A549 treated with dexamethasone at 1 μM for 4 hours (cell line): ENCODE measurements at places on chromosomes 1 and 21. TPM values are rescaled to one million over a fixed set of nuclear protein-coding genes. Genes with fewer than 3 reads are reported as not detected.

The RBP7 gene
- total RNA-seq: 4.5 to 6.1 TPM (median 5.4 TPM) in 5 replicates

The IGSF21 gene
- not detected in 5 replicates for total RNA-seq

The S100A2 gene
- 22.8 to 28.7 TPM (median 26.8 TPM) in 5 replicates for total RNA-seq

The CFHR1 gene
- total RNA-seq: 0.17 to 0.19 TPM (median 0.18 TPM) in 5 replicates

The KCNJ15 gene
- total RNA-seq: 0.16 to 0.22 TPM in 2 of 5 replicates, not detected in the others

The ZNF695 gene
- total RNA-seq: 2.0 to 2.7 TPM (median 2.5 TPM) in 5 replicates

The CFHR3 gene
- 0.06 to 0.21 TPM (median 0.12 TPM) in 4 of 5 replicates, not detected in the other for total RNA-seq

The DCDC2B gene
- not detected in 5 replicates for total RNA-seq

The TTC39A gene
- 1.6 to 1.9 TPM (median 1.8 TPM) in 5 replicates for total RNA-seq

The GPR161 gene
- total RNA-seq: 10.3 to 18.0 TPM (median 16.2 TPM) in 5 replicates

The GPR89A gene
- total RNA-seq: 16.0 to 18.3 TPM (median 16.5 TPM) in 5 replicates

The PRKAA2 gene
- total RNA-seq: 1.5 to 2.4 TPM (median 1.9 TPM) in 5 replicates

The COL18A1 gene
- total RNA-seq: 116 to 181 TPM (median 154 TPM) in 5 replicates

The MMEL1 gene
- total RNA-seq: 0.08 TPM in 1 of 5 replicates, not detected in the others

The SYCP1 gene
- not detected in 5 replicates for total RNA-seq

The HSPB7 gene
- total RNA-seq: 0.05 to 0.14 TPM (median 0.09 TPM) in 4 of 5 replicates, not detected in the other

The INTS11 gene
- total RNA-seq: 45.7 to 59.9 TPM (median 58.4 TPM) in 5 replicates
